CD8-positive, alpha-beta memory T cell (primary cell): ENCODE measurements at places on chromosomes 1 and 21.

DNA sequence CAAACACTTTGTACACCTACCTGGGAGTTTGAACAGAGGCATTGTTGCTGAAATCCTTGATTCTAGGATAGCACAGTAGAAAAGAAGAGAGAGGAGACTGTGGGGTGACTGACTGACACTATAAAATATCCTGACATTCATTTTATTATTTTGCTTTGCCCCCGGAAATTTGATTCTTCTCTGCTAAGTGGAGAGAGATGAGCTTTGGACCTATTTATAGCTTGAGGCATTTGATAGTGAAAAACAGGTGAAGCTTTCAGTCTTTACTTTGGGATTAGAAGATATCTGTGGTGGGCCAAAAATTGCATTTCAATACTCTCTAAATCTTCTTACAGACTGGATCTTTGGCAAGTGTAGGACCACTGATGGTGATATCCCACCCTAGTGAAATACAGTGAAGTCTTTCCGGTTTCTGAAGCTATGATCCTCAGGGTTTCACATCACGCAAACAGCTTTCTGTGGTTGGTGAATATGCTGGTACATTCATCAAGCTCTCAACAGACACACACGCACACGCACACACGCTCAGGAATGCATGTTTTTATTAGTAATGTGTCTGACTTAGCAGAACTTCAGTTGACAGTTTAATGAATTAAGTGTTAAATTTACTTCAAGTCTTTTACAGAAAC is at the start of gene AMPD1:
Gene AMPD1 (minus strand): TSS at position 117 of the 629 bp plus-strand sequence. CDS start 75 bp downstream, at position 42.
- no peak for DNase-seq

- DNase-seq = no peak
Observed at GRCh38 chr1:25698252-25698651, 81.7 kb downstream of the MAN1C1 start.

DNA sequence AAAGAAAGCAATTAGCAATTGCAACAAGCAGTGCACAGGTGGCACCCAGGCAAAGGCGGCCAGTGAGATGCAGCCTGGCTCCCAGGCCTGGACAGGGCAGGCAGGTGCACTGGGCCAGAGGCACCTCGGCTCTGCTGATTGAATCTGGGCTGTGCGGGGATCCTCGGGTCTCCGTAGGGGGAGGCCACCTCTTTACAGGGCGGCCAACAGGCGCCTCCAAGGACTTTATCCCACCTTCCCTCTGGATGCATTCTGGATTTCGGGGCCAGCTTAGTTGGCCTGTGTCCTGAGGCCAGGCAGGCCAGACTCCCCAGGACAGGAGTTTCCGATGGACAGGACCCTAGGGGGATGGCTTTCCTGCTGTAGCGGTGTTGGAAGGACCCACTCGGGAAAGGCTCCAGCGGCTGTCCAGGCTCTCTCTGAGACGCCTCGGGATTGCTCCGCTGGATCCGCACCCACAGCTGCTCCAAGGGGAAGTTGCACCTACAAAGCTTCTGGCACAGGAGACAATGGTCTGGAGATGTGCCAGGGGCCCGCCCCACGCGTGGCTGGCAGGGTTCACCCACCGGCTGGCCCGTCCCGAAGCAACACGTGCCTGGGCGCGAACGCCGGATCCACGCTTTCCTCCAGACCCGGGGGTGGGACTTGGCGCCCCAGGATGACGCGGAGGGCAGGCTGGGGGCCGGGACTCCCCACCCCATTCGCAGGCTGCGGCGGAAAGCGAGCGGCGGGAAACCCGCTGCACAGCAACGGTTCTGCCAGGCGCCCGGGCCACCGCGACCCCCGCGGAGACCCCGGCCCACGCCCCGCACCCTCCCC is 810 bp downstream of the SLC19A1 start:
- peak; percentile 70 for DNase-seq

DNA sequence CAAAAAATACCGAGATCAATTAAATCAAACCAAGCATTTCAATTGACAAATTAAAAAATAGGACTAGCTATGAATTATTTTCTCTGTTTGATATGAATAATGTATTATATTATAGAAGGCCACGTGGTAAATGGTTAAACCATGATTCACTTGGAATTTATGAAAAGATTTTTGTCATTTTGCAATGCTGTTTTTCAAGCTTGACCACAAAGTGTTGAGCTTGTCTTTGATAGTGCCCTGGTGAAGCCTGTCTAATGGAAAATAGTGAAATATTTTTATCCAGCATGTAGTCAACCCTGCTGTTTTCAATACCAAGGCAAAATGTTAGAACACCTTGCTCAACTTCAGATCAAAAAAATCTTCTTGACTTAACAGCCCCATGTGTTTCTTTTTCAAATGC is 288.0 kb upstream of the PRMT6 start:
- no peak for DNase-seq

GRCh38 chr1:118186026-118186425 is 998 bp upstream of the SPAG17 start:
- DNase-seq = no peak

DNA sequence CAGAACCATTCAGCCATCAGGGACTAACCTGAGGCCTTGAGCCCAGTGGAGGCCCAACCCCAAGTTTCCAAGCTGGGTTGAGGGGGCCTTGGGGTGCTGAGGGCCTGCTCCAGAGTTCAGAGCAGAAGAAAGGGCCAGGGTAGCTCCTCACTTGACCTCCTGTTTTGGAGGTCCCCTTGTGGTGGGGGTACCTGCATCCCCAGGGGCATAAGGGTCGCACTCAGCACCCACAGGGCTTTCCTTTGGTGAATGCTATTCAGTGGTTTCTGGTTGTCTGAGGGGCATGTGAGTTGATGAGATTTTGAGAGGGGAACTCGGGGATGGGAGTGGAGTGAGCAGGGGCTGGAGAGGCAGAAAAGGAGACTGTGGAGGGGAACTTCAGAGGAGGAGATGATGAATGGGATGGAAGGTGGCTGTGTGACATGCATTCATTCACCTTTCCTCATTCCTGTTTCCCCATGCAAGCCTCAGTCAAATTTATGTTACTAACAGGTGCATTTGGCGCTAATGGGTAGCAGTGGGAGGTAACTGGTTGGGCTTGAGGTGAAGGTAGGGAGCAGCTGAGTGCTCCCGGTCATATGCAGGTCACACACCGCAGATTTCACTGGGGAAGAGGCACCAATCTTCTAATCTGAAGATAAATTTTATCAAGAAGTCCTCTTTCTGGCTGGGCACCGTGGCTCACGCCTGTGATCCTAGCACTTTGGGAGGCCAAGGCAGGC is 50.4 kb downstream of the TEX35 start:
- DNase-seq = no peak

DNA sequence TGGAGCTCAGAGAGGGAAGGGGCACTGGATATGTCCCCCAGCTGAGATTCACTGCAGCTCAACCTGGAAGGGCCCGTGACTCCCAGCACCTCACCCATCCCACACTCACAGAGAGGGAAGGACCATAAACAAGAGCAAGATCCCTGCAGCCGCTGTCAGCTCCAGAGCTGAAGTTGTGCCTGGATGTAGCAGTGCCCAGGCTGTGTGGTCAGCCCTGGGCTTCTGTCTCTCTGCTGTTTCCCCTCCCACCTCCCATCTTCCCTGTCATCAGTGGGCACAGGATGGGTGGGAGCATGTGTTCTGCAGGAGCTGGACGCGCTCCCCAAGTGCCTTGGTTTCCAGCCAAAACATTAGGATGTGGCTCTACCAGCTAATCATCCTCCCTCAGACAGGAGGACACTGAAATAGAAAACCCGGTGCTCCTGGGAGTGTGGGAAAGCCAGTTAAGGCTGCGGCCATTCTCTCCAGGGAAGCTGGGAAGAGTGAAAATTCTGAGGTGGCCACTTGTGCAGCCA is 282.7 kb downstream of the NPHP4 start:
- no peak for DNase-seq

GRCh38 chr1:52210044-52210443 is 68.2 kb downstream of the ZFYVE9 start:
- DNase-seq = no peak

DNA sequence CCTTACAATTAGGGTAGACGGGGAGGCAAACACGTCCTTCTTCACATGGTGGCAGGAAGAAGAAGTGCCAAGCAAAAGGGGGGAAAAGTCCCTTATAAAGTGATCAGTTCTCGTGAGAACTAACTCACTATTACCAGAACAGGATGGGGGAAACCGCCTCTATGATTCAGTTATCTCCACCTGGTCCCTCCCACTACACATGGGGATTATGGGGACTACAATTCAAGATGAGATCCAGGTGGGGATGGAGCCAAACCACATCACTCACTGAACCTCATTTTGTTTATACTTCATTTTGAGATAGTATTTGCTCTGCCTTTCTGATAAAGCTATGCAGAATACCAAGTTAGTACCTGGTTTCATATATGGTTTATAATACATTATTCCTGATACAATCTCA is 26.5 kb downstream of the APP start:
- DNase-seq = no peak

DNA sequence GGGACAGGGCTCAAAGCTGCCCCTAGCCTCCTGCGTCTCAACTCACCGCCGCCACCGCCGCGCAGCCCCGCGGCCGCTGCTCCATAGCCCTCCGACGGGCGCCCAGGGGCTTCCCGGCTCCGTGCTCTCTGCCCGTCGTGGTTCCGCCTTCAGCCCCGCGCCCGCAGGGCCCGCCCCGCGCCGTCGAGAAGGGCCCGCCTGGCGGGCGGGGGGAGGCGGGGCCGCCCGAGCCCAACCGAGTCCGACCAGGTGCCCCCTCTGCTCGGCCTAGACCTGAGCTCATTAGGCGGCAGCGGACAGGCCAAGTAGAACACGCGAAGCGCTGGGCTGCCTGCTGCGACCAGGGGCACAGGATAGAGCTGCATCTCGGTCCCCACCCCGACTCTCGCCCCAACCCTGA is at the start of gene TNFRSF25:
Gene TNFRSF25 (minus strand): TSS at position 151 of the 400 bp plus-strand sequence. CDS start 66 bp downstream, at position 85.
- peak; percentile 49 for DNase-seq

DNA sequence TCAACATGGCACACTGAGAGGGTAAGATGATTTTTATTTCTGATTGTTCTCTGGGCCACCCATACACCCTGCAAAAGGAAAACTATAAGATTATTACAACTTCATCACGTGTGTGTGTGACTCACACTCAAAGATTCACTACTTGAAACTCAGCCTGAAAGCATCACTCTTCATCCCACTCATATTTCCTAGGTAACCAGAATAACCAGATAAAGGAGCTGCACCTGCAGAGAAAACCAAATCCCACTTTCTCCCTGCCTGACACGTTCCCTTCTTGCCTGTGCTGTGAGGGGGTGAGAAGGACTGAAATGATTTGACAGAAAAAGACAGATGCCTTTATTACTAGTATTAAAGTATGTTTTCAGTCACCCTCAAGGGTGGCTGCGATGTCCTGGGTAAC is 131.6 kb downstream of the TGFBR3 start:
- no peak for DNase-seq

GRCh38 chr1:53498555-53499131 is 39.4 kb downstream of the DMRTB1 start:
- DNase-seq = no peak

- no peak for DNase-seq
Observed at GRCh38 chr1:228396770-228397662, 9.6 kb downstream of the TRIM11 start.

DNA sequence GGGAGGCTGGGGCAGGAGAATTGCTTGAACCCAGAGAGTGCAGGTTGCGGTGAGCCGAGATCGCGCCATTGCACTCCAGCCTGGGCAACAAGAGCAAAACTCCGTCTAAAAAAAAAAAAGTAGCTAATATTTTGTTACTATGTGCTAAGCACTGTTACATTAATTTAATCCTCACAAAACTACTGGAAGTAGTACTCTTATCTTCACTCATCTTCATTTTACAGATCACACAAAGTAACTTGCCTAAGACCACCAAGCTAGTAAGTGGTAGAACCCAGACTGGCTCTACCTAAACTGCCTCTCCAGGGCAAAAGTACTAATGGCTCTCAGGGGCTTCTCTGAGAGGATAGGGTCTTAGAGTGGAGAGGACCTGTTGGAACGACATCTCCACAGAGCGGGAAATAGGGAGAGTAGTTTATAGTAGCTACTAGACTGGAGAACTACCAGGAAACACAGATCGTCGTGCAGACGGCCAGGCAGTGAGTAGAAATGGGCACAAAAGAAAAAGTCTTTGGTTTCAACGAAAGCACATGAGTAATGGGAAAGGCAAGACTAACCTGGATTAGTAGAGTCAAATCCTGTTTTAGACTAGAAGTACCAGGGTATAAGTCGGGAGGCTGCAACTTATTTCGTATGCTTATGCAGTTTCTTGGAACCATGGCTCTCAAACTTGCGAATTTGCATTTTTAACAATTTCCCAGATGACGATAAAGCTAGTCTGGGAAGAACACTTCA is 1.4 kb downstream of the CLCC1 start:
- no peak for DNase-seq

- DNase-seq = no peak
Observed at GRCh38 chr1:77541162-77541545, 141.3 kb downstream of the ZZZ3 start.
